Posterior cingulate gyrus (tissue), 11 donors: ENCODE measurements at places on chromosomes 6 and 20.

GRCh38 chr6:132499757-132500156 lies 13.2 kb downstream of the STX7 start:
- no peak for DNase-seq

- no peak for DNase-seq
Measured at GRCh38 chr20:62662422-62662821, 20.1 kb downstream of the SLCO4A1 start.

- DNase-seq = no peak
Measured at GRCh38 chr6:28393912-28394662, 5.5 kb downstream of the ZSCAN12 start.

DNA sequence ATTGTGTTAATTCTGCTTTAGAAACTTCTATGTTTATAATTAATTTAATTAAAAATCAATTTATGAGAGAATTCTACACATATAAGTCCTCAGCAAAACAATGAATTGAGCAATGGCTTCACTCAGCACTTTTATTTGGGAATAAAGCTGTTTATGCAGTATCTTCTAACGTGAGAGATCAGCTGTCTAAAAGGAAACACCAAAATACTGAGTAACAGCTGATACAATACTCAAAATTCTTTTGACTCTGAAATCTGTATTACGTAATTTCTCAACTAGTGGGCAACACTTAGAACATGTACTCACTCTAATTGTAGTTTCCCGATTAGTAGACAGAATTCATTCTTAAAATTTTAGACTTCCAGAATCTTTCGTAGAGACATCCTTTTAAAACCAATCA lies 49.8 kb downstream of the MAP3K7 start:
- no peak for DNase-seq
